ENCODE measurements at places on chromosomes 12 and 14. TPM values are rescaled to one million over a fixed set of nuclear protein-coding genes. Genes with fewer than 3 reads are reported as not detected.

The DNAJC22 gene
- total RNA-seq: 5.0 TPM

The IGFBP6 gene
- 284 TPM for total RNA-seq

The SLC38A6 gene
- 45.0 TPM for total RNA-seq

The FMNL3 gene
- total RNA-seq: 13.8 TPM

DNA sequence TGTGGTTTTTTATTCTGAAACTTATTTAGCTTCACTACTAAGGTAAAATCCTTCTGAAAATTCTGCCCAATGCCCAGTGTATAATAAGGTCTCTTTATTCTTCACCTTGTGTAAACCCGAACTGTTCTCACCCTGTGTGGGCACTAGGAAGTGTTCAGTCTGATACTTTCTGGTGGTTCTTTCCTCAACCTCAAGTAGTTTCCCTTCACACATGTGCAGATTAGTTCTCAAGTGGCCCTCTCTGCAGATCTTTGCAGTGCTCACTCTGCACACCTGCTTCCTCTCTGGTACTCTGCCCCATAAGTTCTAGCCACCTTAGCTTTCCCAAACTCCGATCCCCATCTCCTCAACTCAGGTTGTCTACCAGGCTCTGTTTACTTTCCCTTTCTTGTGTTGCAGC lies 61.6 kb downstream of the RAD51B start:
- no peaks in the 10 kb centered on the region for H3K27me3 ChIP-seq
- H3K4me1 ChIP-seq: no peaks in the 10 kb centered on the region
- no peak for DNase-seq
- H3K27ac ChIP-seq: no peak overlapping the region

- H3K4me3 ChIP-seq: no peak overlapping the region
- H3K27ac ChIP-seq: no peak overlapping the region
- H3K4me1 ChIP-seq: no peaks in the 10 kb centered on the region
- no peaks in the 10 kb centered on the region for H3K27me3 ChIP-seq
- DNase-seq: no peak
- no peaks in the 10 kb centered on the region for H3K36me3 ChIP-seq
These were observed 664.7 kb upstream of the FBXO33 start for GRCh38 chr14:40096968-40097367.

- no peak overlapping the region for H3K27ac ChIP-seq
- no peaks in the 10 kb centered on the region for H3K27me3 ChIP-seq
- no peak overlapping the region for H3K4me3 ChIP-seq
- H3K36me3 ChIP-seq: no peaks in the 10 kb centered on the region
- H3K4me1 ChIP-seq: no peaks in the 10 kb centered on the region
These were observed 101.7 kb downstream of the KIF21A start for GRCh38 chr12:39341179-39341578.

GRCh38 chr12:27592548-27592947 lies 68.5 kb downstream of the PPFIBP1 start:
- H3K27ac ChIP-seq: peak overlapping the region; percentile 83
- no peak overlapping the region for H3K4me3 ChIP-seq
- no peaks in the 10 kb centered on the region for H3K36me3 ChIP-seq
- no peaks in the 10 kb centered on the region for H3K27me3 ChIP-seq

- peak overlapping the region; percentile 80 for H3K27ac ChIP-seq
- peak; percentile 15 for DNase-seq
- no peak overlapping the region for H3K4me3 ChIP-seq
- H3K36me3 ChIP-seq: no peaks in the 10 kb centered on the region
- H3K4me1 ChIP-seq: peaks cover 15% of the 10 kb centered on the region
- H3K27me3 ChIP-seq: no peaks in the 10 kb centered on the region
These were observed 242.5 kb downstream of the ZFP36L1 start for GRCh38 chr14:68550338-68550715.

DNA sequence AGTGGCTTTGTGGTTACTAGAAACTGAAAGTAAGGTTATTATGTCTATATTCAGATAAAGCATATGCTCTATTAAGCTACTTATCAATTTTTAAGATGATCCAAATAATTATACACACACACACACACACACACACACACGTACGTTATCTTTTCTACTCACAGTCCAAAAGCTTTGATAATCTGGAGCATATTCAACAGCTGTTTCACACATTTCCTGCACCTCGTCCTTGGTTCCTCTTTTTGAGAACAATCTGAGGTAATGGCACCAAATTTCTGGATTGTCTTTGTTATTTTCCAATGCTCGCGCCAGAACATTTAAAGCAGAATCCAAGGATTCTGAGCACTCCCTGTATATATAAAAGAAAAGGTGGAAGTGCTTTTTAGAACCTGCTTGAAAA lies 37.5 kb downstream of the ZFC3H1 start:
- H3K4me1 ChIP-seq: no peaks in the 10 kb centered on the region
- H3K27ac ChIP-seq: no peak overlapping the region
- H3K36me3 ChIP-seq: no peaks in the 10 kb centered on the region
- no peaks in the 10 kb centered on the region for H3K27me3 ChIP-seq

DNA sequence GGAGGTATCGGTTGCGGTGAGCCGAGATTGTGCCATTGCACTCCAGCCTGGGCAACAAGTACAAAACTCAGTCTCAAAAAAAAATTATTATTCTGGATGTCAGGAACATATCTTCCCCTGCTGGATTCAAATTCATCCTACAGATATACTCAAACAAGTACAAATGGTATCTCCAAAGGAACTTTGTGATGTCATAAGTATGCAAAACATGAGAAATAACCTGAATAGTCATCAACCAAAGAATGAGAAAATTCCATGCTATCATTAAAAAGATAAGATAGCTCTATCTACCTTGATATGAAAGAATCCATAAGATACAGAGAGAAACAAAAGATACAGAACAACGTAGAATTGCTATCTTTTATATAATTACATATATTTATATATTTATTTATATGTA lies 67.7 kb downstream of the EEA1 start:
- no peak overlapping the region for H3K27ac ChIP-seq
- DNase-seq: no peak
- H3K36me3 ChIP-seq: no peaks in the 10 kb centered on the region
- H3K4me1 ChIP-seq: no peaks in the 10 kb centered on the region
- no peaks in the 10 kb centered on the region for H3K27me3 ChIP-seq

GRCh38 chr12:88623777-88624548 lies 43.7 kb upstream of the KITLG start:
- H3K27ac ChIP-seq: no peak overlapping the region
- no peaks in the 10 kb centered on the region for H3K4me1 ChIP-seq
- no peak overlapping the region for H3K4me3 ChIP-seq
- no peaks in the 10 kb centered on the region for H3K36me3 ChIP-seq

GRCh38 chr12:64506955-64507354 lies 55.0 kb downstream of the TBK1 start:
- no peaks in the 10 kb centered on the region for H3K36me3 ChIP-seq
- no peak overlapping the region for H3K27ac ChIP-seq
- no peak for DNase-seq

- H3K4me1 ChIP-seq: no peaks in the 10 kb centered on the region
- no peak overlapping the region for H3K27ac ChIP-seq
- no peak overlapping the region for H3K4me3 ChIP-seq
- no peaks in the 10 kb centered on the region for H3K27me3 ChIP-seq
- no peaks in the 10 kb centered on the region for H3K36me3 ChIP-seq
These were observed 93.4 kb upstream of the TBX5 start for GRCh38 chr12:114499338-114499737.

DNA sequence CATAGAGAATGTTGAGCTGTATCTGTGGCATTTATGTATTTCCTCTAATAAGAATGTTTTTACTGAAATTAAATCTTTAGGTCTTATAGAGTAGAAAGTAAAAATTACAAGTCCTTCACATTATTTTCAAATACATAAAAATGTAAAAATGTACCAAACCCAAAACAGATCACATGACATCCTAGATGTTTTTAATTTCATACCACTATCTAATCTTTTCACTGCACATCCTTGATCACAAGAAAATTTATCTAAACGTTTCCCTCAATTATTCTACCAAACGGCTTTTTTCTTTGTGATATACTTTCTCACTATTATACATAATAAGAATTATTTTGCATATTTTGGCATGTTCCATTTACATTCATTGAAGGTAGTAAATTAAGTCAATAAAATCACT lies 18.3 kb downstream of the SGPP1 start:
- no peaks in the 10 kb centered on the region for H3K36me3 ChIP-seq
- DNase-seq: no peak
- H3K27me3 ChIP-seq: no peaks in the 10 kb centered on the region
- H3K4me3 ChIP-seq: no peak overlapping the region
